ENCODE measurements at places on chromosomes 13 and 19.

DNA sequence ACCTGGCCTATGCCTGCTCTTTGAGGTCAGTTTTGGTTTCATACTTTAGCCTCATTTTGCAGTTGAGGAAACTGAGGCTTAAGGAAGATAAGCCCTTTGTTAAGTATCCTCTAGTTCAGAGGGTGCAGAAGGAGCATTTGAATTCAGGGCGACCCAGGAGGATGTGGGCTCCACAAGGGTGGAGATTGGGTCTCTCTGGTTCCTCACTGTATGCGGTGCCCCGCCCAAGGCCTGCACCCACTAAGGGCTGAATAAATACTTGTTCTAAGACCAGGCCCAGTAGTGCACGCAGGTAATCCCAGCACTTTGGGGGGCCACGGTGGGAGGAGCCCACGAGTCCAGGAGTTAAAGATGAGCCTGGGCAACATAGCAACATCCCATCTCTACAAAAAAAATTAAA is 768 bp upstream of the SLC44A2 start:
- DNase-seq: no peak

- DNase-seq: no peak
Measured at GRCh38 chr13:35723821-35724220, 247.3 kb upstream of the MAB21L1 start.

DNA sequence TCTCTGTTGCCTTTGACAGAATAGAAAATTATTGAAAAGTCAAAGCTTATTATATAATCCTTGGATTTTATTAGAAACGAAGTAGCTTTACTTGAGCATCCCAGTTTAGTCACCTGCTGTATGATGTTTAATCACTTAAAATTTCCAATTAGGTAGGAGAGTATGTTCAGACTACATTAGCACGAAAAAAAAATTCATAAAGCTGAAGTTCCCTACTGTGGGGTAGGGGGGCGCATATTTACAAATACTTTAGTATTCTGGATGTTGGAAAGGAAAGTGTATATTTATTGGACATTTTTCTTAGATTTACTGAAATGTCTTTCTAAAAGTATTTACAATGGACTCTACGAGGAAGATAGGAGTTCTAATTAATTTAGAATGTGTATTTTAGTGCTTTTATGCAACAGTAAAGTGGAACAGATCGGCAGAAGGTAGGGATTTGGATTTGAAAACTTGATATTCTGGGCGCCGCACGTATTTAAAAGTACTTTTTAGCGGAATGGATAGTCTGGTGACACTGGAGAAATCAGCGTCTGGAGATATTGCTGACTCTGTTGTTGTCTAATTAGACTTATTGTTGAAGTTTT is 1.9 kb downstream of the CDK8 start:
- DNase-seq: peak; percentile 61

GRCh38 chr13:76832258-76832988 is 53.8 kb downstream of the KCTD12 start:
- peak; percentile 92 for DNase-seq

DNA sequence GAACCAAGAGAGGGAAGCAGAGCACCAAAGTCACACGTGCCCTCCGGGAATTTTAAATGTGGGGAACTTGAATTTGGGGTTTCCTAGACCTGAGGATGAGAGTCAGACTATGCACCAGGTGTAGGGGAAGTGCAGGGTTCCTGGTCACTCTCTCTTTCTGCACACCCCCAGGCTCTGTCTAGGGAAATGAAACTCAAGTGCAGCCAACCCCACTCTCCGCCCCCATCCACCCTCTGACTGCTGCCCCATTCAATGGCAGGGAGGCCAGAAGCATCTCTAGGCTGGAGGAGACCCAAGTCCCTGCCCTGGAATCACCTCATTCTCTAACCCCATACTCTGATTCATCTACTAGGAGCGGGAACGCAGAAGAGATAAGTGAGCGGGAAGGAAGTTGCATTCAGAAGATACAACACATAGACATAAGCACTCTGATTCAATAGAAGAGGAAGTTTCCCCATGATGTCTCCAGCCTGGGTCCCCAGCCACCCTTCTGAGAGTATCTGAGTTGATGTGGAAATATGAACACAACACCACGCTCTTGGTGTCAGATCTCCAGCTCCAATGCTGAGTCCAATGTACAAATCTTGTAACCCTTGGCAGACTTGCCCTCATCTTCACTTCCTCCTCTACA is 4.7 kb upstream of the SIGLEC14 start:
- DNase-seq: no peak

DNA sequence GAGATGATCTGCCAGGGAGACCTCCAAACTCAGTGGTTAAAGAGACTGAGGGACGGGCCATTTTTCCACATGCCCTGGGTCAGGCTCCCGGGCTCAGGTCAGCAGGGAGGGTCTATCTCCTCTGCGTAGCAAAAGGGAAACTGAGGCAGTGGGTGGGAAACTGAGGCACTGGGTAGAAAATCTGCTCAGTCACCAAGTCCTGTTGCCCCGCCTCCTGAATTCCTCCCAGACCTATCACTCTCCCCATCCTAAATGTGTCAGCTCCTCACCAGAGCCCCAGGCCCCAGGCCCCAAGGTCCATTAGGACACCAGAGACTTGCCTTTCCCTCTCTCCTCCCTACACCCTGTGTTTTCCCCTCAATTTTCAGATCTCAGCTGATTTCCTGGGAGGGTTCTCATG is 2.4 kb downstream of the CD320 start:
- DNase-seq: no peak

DNA sequence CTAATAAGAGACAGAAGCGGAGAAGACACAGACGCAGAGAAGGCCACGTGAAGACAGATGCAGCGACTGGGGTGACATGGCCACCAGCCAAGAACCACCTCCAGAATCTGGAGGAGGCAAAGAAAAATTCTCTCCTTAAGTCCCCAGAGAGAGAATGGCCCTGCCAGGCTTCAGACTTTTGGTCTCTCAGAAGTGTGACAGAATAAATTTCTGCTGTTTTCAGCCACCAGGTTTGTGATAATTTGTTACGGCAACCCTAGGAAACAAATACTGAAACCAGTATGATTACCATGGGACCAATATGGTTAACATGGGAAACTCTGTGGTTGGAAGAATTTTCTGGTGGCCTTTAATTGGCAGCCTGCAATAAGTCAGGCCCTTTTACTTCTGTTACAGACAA is 63.9 kb upstream of the DOCK9 start:
- DNase-seq: no peak

GRCh38 chr13:98591721-98592361 is 14.9 kb upstream of the STK24 start:
- no peak for DNase-seq

GRCh38 chr13:68690567-68690966 is 1417.1 kb upstream of the ATXN8OS start:
- DNase-seq: no peak

DNA sequence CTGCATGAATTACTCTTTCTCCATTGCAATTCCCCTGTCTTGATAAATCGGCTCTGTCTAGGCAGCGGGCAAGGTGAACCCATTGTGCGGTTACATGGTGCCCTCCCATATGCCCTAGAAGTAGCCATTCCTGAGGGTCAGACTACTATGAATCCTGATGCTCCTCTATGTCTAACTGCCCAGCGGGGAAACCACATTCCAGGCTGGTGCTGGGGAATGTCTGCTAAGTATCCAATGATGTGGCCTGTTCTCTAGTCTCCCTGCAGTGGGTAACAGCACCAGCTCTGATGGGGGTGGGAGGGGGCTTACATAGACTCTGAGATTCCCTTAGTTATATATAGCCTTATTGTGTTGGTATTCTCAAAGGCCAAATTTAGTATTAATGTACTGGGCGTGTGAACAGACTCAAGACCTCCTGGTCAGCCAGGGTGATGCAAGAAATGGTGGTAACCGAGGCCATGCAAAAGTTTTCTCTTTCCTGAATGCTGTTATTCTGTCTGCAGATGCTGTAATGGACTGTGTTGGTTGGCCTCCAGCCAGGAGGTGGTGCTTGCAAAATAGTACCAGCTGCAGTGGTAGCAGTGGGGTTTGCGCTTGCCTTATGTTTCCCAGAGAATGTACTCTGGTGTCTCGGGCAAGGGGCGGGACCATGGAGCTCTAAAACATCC is 564.8 kb upstream of the SLITRK1 start:
- DNase-seq: no peak

DNA sequence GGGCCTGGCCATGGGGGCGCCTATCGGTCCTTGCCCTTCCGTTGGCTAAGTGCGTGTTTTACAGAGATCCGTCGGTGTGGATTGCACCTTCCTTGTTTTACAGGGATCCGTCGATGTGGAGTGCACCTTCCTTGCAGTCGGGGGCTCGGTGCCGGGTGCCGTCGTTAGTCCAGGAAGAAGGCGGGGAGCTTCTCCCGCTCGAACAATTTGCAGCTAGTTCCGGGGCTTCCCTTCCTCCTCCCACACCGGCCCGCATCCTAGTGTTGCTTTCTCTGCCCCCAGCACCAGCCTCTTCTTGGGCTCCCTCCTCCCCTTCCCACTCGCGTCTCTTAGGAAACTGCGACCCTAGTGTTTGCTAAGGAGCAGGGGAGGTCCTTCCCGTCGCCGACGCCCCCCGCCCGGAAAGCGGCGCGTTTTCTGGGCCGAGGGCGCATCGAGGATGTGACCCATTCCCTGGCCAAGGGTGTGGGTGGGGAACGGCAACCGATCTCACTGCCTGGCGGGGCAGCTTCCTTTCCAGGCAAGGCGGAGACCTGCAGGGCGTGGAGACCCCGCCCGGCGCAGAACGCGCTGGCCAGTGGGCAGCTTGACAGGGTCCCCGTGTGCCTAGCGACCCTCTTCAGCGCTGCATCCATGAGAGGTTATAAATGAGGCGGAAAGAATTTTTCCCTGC is 75.7 kb upstream of the ZNF91 start:
- DNase-seq: no peak

DNA sequence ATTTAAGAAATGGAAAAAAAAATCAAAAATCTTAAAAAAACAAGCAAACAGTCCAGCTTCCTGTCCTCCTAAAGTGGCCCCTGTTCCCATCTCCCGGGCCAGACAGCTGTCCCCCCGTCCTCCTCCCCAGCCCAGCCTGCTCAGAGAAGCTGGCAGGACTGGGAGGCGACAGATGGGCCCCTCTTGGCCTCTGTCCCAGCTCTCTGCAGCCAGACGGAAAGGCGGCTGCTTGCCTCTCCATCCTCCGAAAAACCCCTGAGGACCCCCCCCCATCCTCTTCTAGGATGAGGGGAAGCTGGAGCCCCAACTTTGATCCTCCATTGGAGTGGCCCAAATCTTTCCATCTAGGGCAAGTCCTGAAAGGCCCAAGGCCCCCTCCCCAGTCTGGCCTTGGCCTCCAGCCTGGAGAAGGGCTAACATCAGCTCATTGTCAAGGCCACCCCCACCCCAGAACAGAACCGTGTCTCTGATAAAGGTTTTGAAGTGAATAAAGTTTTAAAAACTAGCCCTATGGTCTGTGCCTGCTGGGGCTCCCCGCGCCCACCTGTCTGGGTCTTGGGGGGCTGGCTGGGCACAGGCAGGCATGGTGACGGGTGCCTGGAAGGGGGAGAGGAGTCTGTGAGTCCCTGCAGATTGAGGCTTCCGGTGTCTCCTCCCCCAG is 3.8 kb downstream of the GADD45GIP1 start:
- DNase-seq: no peak

DNA sequence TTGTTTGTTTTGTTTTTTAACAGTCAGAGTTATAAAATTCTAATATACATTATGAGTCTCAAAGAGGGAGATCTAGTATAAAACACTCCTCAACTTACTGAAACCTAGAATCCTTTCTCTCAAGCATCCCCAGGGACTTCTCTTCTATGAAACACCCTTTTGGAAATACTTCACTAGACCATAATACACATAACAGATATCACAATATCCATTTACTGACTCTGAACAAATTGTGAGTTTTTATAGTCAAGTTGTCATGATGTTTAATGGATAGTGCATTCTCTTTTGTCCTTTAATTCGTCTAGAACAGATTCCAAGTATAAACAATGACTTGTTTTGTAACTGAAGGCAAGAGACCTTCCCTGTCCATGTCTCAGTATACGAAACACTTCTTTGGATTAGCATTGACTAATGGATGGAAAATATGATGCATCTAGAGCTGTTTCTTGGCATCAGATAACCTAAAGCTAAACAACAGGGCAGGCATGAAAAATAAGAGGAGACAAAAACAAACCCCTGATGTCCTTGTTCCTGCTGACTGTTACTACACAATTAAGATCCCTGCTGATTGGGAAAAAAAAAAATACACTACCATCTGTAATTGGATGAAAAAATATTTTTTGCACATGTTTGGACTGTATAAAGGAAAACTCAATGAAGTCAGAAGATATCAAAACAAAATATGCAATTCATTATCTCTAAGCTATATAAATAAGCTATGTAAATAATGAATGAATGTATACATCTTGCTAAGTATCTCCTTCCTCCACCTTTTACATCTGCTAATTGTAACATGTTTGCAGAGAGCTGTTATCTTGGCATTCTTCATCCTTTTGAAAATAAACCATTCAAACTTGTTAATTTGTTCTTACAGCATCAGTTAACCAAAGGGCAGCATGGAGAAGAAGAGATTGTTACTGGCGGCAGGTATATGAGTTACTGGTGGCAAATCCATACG is 214.2 kb downstream of the LACC1 start:
- DNase-seq: peak; percentile 7

DNA sequence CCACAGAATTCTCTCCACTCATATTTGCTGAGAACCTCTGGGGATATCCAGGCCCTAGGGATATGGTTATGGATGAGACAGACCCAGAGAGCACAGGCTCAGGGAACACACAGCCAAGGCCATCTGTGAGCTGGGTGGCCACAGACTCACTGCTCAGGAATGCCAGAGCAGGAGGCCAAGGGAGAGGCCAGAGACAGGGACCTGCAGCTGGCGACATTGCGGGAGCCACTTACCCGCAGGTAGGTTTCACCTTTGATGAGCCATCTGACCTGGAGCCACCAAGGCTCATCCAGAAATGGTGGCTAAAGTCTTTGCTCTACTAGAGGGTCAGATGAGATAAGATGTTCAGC is 29.4 kb downstream of the CCNE1 start:
- no peak for DNase-seq

- no peak for DNase-seq
Measured at GRCh38 chr19:17529239-17530158, 18.1 kb downstream of the PGLS start.

DNA sequence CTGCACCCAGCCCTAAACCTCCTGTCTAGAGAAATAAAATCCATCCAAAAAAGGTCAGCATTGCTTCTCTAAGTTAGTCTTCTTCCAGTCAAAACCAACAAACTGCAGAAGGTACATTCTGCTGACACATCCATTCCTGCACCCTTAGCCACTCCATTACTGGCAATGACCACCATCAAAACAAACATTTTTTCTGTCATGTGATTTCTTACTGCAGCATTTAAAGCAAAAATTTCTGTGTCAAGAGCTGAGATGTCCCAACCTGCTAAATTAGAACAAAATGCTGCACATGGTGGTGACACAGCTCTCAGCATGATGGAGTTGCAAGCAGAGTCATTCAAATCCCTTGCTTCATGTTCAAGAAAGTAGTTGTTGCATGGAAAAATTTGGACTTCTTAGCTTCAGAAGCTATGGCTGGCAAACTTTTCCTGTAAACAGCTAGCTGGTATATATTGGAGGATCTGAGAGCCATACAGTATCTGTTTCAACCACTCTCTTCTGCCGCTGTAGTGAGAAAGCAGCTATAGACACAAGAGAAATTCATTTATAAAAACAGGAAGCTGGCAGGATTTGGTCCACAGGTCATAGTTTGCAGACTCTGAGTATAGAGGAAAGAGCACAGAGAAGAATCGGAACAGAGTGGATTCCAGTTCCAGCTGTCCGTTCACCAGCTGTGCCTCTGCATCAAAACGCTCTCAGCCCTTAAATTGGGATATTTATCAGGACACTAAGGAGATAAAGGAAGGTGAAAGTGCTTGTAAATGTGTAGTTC is 17.4 kb downstream of the RUBCNL start:
- no peak for DNase-seq

- no peak for DNase-seq
Measured at GRCh38 chr19:2129486-2129885, 21.9 kb downstream of the AP3D1 start.

All from NCI-H748 treated with DMSO at 0.1 percent for 48 hours (cell line).